ENCODE measurements at places on chromosomes 1 and 21. TPM values are rescaled to one million over a fixed set of nuclear protein-coding genes. Genes with fewer than 3 reads are reported as not detected.

GRCh38 chr1:27778056-27778455 is 5.0 kb downstream of the STX12 start:
- DNase-seq, result no peak

The PLEKHG5 gene
- total RNA-seq, result 2.2 TPM

The ZMYND12 gene
- 0.90 TPM for total RNA-seq

The CLDN19 gene
- total RNA-seq, result not detected

The ATP1B1 gene
- total RNA-seq, result 3.3 TPM

The LMX1A gene
- not detected for total RNA-seq

DNA sequence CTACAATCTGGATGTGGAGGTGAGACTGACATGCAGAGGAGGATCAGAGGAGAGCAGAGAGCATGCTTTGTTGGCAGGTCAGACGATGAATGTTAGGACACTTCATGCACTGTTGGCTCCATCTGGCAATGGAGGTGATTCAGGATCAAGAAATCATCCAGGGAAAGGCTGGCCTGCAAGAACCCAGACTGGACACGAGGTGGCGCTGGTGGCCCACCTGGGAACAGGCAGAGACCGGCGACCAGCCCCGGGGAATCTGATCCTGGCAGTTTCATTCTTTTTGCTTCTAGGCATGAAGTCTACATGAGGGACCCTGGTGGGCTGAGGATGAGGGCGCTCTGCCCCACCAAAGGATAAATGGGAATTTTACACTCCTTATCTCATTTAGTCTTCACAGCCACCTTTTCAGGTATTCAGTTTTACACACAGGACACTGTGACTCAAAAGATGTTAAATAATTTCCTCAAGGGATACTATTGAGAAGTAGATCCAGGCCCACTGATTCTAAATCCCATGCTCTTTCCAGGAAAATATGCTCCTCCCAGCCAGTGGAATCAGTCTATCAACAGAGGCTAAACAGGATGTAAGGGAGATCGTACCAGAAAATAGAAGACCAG is 26.2 kb upstream of the SCMH1 start:
- DNase-seq, result peak; percentile 58

The KRTAP19-1 gene
- not detected for total RNA-seq

The RNF207 gene
- 5.0 TPM for total RNA-seq

DNA sequence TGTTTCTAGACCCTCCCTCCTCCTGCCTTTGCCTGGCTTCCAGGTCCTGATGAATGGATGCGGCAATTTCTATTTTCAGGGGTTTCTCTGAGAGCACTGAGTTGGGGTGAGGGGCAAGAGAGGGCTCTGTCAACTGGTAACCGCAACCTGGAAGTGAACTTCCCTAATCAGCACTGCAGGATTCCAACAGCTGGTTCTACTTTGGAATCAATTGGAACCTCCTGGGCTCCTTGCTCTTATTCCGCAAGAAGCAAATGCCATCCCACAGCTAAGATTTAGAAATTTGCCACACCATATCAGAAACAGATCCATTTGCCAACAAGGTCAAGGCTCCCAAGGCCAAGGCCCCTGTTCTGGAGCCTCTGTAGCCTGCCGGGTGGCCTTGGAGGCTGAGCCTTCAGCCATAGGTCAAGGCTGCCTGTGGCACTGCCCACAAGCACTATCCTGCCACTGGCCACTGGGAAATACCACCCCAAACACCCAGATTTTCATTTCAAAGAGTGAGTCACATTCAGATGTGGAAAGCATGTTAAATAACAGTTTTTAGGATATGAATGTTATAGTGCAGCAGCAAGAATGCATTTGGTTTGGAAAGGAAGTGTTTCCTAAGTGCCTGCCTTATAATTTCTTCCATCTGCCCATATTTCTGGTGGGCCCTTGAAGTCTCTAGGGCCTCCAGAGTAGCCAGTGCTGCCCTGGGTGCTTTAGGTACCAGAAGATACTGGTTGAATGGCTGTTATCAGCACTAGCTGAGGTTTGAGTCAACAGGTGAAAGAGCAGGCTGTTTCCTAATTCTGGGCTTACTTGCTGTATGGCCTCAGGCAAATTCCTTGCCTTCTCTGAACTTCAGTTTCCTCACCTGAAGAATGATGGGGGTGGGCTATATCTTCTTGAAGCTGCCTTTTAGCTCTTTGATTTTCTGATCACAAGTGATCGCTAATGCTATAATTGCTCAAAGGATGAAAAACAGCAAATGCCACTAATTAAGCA is 56.3 kb upstream of the JUN start:
- DNase-seq, result no peak

DNA sequence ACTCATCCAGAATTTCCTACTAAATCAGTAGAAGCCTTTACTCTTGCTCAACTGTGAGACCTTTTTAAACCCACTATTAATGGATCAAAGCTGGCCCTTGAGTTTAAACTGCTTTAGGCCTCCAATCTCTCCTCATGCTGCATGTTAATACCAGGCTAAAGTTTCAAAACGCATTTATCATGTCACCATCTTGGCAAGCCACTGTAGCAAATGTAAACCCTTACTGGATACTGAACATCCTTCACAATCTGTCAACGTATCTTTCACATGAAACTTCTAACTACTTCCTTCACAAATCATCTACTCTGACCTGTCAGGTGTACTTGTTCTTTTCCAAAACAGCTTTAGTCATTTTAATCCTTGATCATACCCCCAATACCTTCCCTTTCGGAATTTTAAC is 3.0 kb downstream of the PAXBP1 start:
- no peak for DNase-seq

GRCh38 chr1:167722152-167722869 is 529 bp downstream of the MPZL1 start:
- peak; percentile 45 for DNase-seq

The INSRR gene
- 0.20 TPM for total RNA-seq

- no peak for DNase-seq
Measured at GRCh38 chr1:45380125-45380524, 39.9 kb upstream of the MUTYH start.

GRCh38 chr1:151146072-151146411 is 389 bp downstream of the SEMA6C start:
- no peak for DNase-seq

The SMAP2 gene
- 160 TPM for total RNA-seq

The S100A1 gene
- total RNA-seq, result not detected

The TNFRSF14 gene
- total RNA-seq, result 99.6 TPM

- DNase-seq, result no peak
Measured at GRCh38 chr1:168271636-168272035, 9.0 kb upstream of the TBX19 start.

GRCh38 chr1:152143150-152143887 is 15.7 kb downstream of the RPTN start:
- DNase-seq, result peak; percentile 26

DNA sequence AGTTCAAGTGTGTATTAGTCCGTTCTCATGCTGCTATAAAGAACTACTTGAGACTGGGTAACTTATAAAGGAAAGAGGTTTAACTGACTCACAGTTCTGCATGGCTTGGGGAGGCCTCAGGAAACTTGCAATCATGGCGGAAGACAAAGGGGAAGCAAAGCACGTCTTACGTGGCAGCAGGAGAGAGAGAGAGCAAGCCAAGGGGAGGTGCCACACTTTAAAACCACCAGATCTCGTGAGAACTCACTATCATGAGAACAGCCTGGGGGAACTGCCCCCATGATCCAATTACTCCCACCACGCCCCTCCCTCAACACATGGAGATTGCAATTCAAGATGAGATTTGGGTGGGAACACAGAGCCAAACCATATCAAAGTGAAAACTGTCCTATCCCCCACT is 4.1 kb upstream of the MIS18A start:
- DNase-seq, result no peak

- DNase-seq, result no peak
Measured at GRCh38 chr1:8745749-8746390, 71.6 kb downstream of the RERE start.
